CD4-positive, CD25-positive, alpha-beta regulatory T cell (primary cell): ENCODE measurements at places on chromosomes 5 and 9. TPM values are rescaled to one million over a fixed set of nuclear protein-coding genes. Genes with fewer than 3 reads are reported as not detected.

Gene ZNF354C
- polyA plus RNA-seq, result 0.95 TPM

Gene FIBCD1
- polyA plus RNA-seq, result not detected

Gene SLC27A6
- not detected for polyA plus RNA-seq

Gene PCDHGB4
- not detected for polyA plus RNA-seq

Gene DMRT1
- polyA plus RNA-seq, result not detected
